ENCODE measurements at places on chromosomes 12 and 14.

DNA sequence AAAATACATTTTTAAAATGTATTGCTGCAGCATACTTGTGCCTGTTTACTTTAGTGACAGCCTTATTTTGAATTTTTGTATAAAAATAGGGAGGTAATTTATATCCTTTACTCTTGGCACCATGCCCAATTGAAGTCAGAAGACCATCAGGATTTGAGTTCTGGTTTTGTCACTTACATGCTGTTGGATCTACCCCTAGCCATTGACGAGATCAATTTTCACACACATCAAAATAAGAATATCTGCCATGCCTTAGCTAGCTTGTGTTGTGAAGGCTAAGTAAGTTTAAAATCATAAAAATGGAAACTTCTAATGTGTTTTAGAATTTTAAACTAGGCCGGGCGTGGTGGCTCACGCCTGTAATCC is 381.8 kb downstream of the KCNH5 start:
- no peak for DNase-seq

GRCh38 chr12:116498471-116498870 is 60.7 kb upstream of the MAP1LC3B2 start:
- DNase-seq: no peak

GRCh38 chr14:99562856-99563748 is 40.9 kb downstream of the CCDC85C start:
- DNase-seq: peak; percentile 48

GRCh38 chr14:21098076-21098891 is at the start of gene ZNF219:
Gene ZNF219 (minus strand): TSS chr14:21098655. CDS start chr14:21093591, 5,064 bp downstream.
- peak; percentile 13 for DNase-seq

- DNase-seq: no peak
These were observed 54.2 kb downstream of the LGMN start for GRCh38 chr14:92693998-92694795.

DNA sequence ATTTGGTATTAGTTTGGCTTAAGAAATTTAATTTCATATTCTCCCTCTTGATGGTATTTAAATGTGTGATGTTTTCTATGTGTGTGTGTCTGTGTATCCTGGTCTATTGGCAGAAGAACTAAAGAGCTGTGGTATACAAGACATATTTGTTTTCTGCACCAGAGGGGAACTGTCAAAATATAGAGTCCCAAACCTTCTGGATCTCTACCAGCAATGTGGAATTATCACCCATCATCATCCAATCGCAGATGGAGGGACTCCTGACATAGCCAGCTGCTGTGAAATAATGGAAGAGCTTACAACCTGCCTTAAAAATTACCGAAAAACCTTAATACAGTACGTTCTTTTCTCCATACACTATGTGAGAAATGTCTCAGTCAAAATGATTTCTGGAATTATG is 14.6 kb downstream of the CDKN3 start:
- DNase-seq: no peak

- no peak for DNase-seq
These were observed 62.4 kb downstream of the TMX1 start for GRCh38 chr14:51302295-51303030.

- no peak for DNase-seq
These were observed 33.1 kb downstream of the KNTC1 start for GRCh38 chr12:122560138-122560537.

GRCh38 chr14:23729720-23730387 is 93.7 kb downstream of the DHRS2 start:
- no peak for DNase-seq

GRCh38 chr12:9064815-9065606 is 50.7 kb downstream of the A2M start:
- DNase-seq: peak; percentile 52

DNA sequence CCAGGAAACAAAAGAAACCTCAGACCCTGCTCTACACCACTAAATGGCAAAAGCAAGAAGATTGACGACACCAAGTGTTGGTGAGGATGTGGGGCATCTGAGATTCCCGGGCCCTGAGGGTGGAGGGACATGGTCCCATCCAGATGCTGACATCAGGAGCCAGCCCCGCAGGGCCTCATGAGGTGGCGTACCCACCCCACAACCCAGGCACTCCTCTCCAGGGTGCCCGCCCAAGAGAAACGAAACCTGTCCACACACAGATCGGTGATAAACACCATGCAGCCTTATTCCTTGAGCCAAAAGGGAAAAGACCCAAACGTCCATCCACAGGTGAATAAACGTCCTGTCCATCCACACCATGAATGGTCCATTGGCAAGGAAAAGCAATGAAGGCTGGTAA is 54.8 kb upstream of the C14orf180 start:
- no peak for DNase-seq

DNA sequence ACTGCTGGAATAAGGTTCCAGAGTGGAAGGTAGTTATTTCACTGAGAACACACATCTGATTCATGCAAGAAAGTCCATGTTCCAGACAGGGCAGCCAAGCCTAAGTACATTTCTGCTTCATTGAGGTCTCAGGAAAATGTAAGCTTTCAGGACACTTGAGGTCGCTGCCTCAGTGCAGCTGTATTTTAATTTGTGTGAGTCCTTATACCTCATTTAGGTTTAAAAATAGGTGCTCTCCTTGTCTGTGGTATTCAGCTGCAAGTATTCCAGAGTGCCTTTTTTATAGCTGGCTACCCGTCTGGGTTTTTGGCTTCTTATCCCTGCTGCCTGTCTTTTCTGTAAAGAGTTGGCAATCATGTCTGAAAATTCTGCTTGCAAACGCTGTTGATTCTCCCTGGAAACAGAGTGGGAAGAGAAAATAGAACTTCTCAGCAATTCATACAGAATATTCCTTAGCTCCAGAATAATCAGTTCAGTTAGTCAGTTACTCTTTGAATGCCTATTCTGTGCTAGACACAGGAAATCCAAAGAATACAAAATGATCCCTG is 45.3 kb upstream of the PLBD1 start:
- DNase-seq: no peak

All from occipital lobe (tissue), 3 donors.